GF-D8 (cell line): ENCODE measurements at places on chromosomes 12 and 14.

DNA sequence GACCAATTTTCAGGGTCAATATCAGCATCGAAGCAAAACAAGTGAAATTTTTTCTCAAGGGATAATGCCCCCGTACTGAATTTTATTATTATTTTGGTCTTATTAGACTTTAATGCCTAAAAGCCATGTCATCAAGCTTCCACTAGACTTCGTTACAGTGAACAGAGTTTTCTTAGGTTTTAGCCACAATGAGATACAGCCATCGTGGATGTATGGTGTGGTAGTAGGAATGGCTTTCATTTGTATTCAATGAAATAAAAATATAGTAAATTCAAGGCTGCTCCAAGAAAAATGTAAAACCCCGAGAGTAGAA lies 11.7 kb downstream of the TAOK3 start:
- DNase-seq = no peak

GRCh38 chr14:24613241-24613640 lies 3.8 kb upstream of the GZMH start:
- no peak for DNase-seq

DNA sequence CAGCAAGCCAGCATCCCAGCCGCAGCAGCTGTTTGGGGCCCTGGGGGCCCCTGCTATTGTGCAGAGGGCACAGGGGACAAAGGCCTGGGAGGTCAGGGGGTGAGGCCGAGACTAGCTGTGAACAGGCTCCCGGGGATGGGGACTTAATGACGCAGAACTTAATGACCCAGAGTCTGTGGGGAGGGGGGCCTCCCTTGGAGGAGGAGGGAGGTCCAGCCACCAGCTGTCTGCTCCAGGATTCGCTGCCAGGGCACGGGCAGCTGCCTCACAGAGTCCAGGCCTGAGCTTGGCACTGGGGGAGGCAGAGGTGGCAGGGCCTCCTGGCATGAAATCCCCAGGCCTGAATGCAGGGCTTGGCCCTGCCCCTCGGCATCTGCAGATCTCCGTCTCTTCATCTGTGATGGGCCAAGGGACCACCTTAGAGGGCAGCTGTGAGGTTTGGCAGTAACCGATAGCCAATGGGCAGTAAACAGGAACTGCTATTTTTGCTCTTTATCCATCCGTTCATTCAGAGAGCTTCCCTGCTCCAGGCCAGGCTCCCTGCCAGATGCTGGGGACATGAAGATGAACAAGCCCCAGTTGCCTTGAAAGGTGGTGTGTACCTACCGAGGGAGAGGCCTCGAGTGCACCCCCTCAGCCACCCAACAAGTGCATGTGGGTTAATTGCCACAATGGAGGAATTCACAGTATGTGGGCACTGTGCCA lies 6.7 kb downstream of the FAM222A start:
- no peak for DNase-seq

DNA sequence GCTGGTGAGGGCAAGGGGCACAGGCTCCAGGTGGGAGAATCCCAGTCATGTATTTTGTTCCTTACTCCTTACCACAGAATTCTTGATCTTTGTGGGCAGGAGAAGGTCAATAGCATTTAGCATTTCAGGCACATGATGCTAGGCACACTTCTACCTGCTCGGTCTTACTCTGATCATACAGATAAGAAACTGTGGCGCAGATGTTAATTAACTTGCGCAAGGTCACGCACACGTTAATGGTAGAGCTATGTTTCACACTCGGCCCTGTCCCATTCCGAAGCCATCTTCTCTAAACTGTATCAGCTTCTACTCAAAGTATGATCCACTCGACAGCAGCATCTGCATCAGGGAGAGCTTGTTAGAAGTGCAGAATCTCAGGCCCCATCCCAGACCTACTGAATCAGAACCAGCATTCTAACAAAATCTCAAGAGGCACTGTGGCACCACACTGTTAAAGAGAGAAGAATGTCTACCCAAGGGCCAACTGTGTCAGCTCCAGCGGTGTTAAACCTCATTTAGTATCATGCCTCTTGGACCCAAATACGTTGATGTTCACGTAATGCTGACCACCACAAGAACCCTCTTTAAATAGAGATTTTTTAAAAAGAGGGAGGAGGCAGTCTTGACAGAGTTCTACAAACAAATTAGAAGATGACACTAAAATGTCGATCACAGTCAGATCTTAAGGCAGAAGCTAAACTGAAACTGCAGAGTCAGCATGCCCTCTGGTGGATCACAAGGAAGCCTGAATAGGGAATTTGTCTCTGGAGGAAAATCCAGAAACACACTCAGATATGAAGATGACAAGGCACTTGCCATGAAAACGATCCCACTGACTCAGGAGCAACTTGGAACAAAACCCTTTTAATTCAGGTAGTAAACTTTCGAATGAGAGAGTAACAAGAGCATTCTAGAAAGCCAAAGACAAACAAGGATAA lies 7.3 kb downstream of the STXBP6 start:
- no peak for DNase-seq

DNA sequence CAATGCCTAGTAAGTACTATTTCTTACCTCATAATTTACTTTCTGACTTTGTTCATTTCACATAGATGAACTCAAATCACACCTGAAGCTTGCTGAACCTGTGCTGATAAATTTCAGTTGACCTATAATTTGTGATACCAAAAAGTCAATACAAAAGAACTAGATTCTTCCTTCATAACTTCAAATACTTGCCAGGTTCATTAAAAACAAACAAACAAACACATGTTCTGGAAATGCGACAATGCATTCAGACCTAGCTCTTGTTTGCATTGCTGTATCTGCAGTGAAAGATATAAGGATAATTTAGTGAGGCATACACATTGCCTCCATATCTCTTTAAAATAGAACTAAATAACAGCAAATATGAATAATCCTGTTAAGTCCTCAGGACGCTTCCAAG lies 221.3 kb downstream of the GXYLT1 start:
- no peak for DNase-seq

- no peak for DNase-seq
Observed at GRCh38 chr14:69547701-69548348, 26.8 kb downstream of the CCDC177 start.

DNA sequence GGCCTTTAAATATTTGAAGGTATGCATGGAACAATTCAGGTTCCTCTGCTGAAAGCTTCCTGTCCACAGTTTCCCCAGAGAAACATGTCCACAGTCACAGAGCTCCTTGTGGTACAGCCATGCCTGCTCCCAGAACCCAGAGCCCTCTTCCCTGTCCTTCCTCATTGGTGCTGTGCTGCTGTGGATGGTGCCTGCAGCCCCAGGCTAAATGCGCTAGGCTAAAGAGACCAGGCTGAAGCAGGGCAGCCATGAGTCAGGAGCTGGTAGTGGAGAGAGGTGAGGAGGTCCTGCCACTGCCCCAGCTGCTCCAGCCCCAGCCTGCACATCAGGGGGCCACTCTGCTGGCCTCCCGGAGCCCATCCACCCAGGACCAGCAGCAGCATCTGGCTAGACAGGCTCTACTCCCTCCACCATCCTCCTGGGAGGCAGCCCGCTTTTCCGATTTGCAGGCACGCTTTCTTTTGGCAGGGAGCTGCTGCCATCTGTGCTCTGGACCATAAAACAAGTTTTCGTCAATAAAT lies 65.4 kb upstream of the DDX11 start:
- DNase-seq = no peak

DNA sequence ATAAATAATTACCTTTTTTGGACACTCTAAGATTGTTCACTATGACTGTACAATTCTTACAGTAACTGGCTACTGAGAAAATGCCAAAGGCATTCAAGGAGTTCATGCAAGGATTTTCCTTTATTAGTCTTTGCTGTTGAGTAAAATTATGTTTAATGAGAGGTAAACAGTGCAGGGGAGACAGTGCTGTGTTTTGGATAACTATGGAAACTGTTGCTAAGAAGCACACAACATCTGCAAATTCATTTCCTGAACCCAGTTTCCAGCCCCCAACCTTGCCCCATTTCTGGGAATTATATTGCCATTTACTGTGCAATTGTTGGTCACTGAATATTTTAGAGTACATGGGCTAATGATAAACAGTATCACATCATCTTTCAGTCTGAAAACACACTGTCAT lies 1005.8 kb downstream of the TRHDE start:
- no peak for DNase-seq

DNA sequence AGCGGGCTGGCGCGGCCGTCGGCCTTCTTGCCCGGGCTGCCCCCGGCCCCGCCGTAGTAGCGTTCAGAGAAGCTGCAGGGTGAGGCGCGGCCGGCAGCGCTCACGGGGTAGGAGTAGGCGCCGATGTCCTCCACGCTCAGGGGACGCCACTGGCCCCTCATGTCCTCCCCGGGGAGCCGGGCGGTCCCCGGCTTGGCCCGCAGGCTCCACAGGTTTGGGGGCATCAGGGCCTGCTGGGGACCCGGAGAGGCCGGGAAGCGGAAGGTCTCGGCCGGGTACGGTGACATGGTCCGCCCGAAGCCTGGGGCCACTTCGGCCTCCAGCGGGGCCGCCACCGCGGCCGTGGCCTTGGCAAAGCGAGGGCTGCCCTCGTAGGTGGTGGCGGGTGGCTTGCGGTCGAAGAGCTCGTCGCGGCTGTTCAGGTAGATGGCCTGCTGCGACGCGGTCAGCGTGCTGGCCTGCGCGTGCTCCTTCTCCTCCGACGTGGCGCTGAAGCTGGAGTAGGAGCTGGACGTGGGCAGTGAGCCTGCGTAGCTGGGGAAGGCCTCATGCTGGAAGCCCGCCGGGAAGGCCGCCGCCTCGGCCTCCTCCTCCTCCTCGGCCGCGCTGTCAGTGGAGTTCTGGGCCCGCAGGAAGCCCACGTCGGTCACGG lies 48.7 kb downstream of the BEGAIN start:
- DNase-seq = no peak

DNA sequence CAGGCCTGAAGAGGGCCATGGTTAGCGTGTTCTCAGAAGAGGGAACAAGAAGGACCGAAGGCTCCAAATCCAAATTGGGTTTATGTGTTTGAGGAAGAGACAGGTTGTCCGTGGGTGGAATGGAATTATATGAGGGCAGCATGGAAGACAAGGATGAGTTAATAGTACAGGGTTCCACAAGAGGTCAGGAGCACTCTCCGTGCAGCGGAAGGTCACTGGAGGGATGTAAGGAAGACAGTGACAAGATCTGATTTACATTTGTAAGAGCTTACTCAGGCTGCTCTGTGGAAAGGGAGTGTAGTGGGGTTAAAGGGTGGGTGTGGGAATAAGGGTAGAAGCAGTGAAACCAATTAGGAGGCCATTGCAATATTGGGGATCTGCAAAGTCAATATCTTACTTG lies 97.0 kb downstream of the TPH2 start:
- no peak for DNase-seq

GRCh38 chr14:101875041-101875726 lies 89.2 kb upstream of the DYNC1H1 start:
- no peak for DNase-seq

GRCh38 chr14:103217538-103217937 lies 94.3 kb downstream of the TNFAIP2 start:
- DNase-seq = no peak

DNA sequence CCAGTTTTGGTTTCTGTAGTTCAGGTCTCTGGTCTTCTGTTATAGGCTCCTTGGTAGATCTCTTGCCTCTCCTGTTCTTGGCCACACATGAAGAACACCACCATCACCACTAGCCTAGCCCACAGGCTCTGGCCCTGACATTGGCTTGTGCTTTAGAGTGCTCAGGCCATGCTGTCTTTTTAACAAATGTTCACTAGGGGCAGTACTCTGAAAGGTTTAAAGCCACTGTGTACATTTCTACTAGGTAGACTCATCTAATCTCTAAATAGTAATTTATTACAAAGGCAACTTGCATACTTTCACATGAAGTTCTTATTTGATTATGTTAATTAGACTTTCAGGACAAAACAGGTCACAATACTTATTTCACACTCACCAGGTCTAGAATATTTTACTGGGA lies 38.3 kb downstream of the PDE6H start:
- DNase-seq = no peak

DNA sequence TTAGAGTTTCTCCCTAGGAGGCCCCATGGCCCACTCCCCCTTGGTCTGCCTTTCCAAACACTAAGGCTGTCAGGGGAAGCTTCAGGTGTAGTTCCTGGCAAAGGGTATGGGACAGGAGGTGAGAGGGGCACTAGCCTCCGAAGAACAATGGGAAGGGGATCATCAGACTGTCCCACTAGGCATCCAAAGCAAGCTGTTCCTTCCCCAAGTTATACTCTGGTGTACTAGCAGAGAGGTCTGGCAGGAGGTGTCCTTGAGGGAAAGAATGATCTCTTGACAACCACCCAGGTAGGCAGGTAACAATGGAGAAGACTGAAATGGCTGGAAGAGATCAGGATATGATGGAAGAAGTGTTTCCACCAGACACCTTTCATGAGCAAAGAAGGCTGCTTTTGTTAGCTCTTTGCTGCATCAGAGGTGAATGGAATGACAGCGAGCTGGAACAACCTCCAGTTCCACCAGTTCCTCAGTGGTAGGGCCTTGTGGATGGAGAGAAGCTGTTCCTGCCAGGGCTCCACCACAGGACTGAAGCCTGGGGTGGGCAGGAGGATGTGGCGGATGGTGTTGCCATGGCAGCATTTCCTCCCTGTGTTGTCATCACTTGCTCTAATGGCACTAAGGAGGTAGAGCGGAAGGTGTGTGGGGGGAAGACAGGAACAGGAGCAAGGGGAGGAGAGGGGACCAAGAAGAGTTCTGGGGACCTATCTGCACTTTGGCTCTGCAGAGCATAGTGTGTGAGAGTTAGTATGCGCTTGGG lies 2.3 kb upstream of the AGAP2 start:
- peak; percentile 76 for DNase-seq

- no peak for DNase-seq
Observed at GRCh38 chr14:79451601-79452000, 759.7 kb downstream of the DIO2 start.

GRCh38 chr14:63993992-63994391 lies 141.2 kb downstream of the SYNE2 start:
- no peak for DNase-seq

- no peak for DNase-seq
Observed at GRCh38 chr14:59229653-59230406, 41.4 kb downstream of the DAAM1 start.

- DNase-seq = no peak
Observed at GRCh38 chr12:132711080-132711843, 620 bp downstream of the PGAM5 start.

GRCh38 chr14:100542619-100543205 lies 44.5 kb downstream of the BEGAIN start:
- no peak for DNase-seq

DNA sequence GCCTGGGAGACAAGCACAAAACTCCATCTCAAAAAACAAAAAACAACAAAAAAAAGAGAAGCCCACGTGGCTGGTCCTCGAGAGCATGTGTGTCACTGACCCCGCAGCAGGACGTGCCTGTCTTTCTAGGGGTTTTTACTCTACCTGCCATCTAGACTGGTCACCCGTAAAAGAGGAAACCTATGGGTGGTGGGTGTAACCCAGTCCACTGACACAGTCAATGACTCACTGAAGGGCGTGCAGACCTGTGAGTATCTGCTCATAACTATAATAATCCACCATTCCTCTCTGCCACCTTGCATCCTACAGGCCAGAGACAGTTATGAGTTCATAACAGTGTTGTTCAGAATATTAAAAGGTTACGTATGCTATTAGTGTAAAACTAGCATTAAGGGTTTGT lies 4.6 kb downstream of the GOLGA3 start:
- no peak for DNase-seq
